ENCODE measurements at places on chromosomes 5 and 9. TPM values are rescaled to one million over a fixed set of nuclear protein-coding genes. Genes with fewer than 3 reads are reported as not detected.
A peak's percentile ranks its signal among the peaks of the same experiment; 100 is the strongest.

PGM5 gene
- not detected for total RNA-seq

SLC36A3 gene
- not detected for total RNA-seq

INSL4 gene
- total RNA-seq, result not detected

ZNF462 gene
- total RNA-seq, result 7.1 TPM

SPINK13 gene
- total RNA-seq, result 0.14 TPM

MEF2C gene
- total RNA-seq, result 0.24 TPM

TSSK1B gene
- not detected for total RNA-seq

CDHR2 gene
- total RNA-seq, result 0.23 TPM

AK3 gene
- total RNA-seq, result 16.9 TPM

SHOC1 gene
- not detected for total RNA-seq

GRCh38 chr9:104608336-104608735, 2.9 kb upstream of the OR13C2 start:
- DNase-seq, result no peak

- no peak for DNase-seq
Observed at GRCh38 chr9:69307446-69308205, 17.4 kb upstream of the ENTREP1 start.

DNA sequence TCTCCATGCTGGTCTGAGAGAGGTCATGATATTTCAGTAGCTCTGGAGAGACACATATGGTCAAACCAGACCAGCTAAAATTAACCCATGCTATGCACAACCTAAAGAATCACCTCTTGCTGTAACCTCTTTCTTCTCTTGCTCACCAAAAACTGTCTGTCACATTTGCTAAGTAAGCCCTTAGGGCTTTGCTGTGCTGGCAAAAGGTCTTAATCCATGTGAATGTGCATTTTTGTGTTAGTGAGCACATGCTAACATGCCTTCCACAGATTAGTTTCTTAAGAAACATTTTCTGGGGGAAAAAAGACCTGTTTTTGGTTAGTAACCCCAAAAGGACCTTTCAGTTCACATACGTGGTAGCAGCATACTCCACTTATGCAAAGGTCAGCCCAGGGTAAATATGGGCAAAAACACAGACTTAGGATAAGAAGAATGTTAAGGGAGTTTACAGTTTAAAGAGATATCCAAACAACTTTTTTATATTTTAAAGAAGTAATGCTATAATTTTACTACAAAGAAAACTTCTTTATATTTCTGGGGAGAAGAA, 124.2 kb upstream of the CCDC152 start:
- DNase-seq, result no peak

DNA sequence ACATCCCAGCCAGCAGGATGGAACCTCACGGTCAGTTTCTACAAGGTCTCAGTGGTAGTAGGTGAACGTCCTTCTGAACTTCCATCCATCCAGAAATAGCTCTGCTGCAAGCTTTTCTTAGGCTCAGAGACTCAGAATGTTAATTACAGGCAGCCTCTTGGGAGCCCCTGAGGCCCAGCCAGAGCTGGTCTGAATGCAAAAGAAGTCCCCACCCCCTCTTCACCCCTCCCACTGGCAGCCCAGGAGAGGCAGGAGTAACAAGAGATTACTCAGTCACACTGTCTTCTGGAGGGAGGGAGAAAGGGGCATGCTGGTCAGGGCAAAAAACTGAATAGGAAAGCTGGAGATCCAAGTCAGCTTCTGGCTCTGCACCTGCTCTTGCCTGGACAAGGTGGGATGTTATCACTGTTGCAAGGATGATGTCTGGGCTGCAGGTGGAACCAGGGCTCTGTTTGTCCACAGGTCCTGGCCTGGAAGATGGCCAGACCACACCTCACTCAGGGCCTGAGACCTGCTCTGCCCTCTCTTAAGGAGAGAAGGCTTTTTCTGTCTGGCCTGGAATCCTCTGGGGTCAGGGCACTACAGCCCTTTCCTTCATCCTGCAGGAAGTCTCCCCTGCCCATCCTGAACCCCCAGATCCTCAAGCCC, 9.1 kb downstream of the ENHO start:
- no peak for DNase-seq

DNA sequence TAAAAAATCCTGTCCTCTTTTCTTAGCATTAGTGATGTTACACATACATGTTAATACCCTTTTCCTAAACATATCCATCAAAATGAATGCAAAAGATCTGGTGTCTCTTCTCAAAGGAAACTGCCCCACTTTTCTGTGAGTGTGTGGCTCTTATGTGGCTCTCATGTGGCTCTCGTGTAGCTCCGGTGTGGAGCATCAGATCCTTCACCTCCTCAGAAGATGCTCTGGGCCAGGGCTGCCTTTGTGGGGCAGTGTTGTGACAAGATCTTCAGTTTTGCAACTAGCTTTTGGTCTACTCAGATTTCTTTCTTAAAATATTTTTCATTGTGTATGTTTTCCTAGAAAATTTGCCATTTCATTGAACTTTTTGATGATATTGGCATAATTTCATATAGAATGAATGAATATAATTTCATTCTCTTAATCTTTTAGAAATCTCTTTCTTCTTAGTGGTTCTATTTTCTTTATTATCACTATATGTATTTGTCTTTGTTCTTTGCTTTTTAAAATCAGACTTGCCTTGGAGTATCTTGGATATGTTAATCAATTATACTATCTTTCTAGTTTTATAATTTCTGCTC, 19.4 kb downstream of the GARNL3 start:
- DNase-seq, result peak; percentile 8

DNA sequence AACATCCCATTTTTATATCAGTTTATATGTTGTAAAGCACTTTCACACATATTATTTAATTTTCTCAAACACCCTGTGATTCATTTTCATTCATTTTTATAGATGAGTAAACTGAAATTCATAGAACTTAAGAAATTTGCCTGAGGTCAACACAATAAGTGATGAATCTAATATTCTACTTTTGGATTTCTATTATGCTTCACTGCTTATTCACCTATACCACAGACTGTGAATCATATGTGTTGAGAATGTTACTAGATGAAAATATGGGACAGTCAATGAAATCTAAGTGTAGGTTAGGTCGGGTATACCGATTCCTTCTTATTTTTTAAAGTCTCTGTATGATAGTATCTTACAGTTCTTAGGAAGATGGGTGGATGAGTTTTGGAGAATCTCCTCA, 24.8 kb downstream of the CDC37L1 start:
- no peak for DNase-seq

DNA sequence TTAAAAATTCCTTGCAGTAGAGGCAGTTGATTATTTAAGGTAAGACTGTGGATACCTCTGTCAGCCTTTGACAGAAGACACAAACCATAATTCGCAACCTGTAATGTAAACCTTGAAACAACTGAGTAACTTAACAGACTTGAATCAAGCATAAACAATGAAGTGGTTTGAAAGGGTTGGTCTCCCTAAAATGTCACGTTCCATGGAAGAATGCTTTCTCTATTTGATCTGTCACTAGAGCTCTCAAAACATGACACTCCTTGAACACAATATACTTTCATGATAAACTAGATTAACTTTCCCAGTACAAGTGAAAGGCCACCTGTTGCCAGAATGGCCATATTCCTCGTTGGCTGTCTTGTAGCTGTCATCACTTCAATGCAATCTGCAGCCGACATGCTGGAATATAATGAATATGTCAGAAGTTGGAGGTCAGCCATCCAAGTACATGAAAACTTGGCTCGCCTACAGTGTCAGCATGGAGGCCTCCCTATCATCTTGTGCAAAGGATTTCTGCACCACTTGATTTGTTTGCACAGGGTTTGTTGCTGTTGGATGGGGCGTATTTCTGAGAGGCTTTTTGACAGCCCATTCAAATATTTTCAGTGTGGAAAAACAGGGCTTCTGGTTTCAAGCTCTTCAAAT, 228.0 kb downstream of the TLE4 start:
- DNase-seq, result no peak

GRCh38 chr9:6051511-6051950, 36.1 kb upstream of the RANBP6 start:
- DNase-seq, result no peak

- DNase-seq, result peak; percentile 30
Observed at GRCh38 chr5:14267166-14267838, 124.2 kb downstream of the TRIO start.

DNA sequence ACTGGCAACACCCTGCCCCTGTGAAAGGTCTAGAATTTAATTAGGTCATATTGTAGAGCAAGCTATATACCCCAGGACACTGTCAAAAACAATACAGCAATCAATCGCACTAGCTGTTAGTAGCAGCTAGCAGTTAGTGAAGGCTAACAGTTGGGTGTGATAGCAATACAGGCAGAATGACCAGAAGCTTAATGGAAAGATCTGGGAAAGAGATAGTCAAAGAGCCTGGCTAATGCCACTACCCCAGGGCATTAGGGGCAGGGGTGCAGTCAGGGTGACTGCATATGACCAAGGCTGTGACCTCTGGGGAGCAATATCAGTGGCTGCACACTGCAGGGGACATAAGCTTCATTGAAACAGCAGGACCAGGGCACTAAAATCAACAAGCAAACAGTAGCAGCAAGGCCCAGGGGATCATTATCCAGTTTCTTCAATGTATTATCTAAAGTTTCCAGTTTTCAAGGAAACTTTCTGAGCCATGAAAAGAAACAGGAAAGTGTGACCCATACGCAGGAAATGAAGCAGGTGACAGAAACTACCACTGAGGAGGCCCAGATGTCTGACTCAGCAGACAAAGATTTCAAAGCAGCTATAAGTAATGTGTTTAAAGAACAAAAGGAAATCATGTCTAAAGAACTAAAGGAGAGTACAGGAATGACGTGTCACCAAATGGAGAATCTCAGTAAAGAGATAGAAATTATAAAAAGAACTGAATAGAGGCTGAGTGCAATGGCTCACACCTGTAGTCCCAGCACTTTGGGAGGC, 82.4 kb downstream of the ZNF354C start:
- no peak for DNase-seq

GRCh38 chr5:1174122-1174936, 27.1 kb upstream of the SLC6A19 start:
- peak; percentile 73 for DNase-seq

DNA sequence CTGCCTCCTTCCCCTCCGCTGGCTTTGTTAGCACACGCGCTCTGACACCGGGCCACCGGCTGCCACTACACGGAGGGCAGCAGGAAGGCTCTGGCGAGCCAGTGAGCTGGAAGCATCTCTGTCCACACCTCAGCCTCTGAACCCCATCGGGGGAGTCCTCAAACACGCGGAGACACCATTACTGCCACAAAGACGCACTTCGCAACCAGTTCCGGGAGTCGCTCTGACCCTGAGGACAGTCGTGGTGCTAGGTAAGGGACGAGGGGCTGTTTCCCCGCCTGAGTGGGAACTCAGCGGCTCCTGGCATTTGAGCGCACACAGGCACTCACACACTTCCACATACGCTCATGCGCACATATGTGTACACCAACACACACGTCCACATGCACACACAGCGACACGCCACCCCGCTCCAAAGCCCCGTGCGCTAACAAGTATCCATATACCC, 160.0 kb downstream of the C9orf152 start:
- no peak for DNase-seq

DNA sequence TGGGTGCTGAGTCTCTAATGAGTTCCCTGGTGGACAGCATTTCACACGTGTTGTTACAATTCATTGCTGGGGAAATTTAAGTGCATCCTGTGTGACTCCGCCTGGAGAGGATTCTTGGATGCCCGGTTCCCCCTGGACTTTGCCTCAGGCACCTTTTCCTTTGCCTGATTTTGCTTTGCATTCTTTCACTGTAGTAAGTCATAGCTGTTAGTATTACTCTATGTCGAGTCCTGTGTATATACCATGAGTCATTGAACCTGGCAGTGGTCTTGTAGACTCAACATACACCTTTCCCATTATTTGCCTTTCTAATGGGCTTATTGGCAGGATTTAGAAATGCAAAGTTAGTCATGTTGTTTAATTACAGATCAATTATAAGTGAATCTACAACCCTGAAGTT, 81.9 kb upstream of the DHFR start:
- no peak for DNase-seq

- no peak for DNase-seq
Observed at GRCh38 chr9:121699571-121700164, 48.2 kb downstream of the DAB2IP start.

DNA sequence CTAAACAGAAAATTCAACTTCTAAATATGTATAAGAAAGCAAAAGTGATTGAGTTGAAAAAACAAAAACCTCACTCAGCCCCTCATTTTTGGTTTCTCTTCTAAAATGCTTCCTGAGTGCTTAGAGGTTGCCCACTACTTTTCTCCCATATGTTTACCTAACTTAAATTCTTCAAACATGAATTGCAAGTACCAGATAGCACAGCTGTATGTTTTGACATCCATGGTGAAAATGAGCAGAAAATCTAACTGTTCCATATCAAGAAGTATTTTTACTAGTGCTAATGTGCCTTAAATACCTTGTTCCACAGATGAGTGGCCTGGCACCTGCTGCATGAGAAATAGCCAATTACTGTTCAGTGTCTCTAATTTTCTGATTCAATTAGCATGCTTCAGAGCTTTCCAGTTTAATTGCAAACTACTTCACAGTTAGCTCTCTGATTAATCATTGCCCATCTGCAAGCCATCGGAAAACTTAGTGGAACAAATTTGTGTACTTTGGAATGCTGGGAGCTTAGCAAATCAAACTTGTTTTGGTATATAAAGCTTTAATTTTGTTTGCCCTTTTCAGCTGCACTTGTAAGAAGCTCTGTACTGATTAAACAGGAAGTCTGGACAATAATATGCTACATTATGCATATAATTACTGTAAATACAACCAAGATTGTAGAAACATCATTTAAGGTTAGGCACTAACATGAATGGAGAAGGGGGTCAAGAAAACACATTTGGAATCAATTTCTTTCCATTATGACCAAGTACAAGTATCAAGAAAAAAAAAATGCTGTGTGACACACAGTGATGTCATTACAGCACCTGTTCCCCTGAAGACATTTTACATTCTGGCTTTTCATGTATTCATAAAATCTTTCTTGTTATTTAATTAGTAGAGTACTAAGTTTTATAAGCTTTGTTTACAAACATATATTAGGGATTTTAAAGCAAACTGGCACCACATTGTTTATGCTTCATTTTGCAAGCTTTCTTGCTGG, 65.6 kb downstream of the POU5F2 start:
- DNase-seq, result no peak

DNA sequence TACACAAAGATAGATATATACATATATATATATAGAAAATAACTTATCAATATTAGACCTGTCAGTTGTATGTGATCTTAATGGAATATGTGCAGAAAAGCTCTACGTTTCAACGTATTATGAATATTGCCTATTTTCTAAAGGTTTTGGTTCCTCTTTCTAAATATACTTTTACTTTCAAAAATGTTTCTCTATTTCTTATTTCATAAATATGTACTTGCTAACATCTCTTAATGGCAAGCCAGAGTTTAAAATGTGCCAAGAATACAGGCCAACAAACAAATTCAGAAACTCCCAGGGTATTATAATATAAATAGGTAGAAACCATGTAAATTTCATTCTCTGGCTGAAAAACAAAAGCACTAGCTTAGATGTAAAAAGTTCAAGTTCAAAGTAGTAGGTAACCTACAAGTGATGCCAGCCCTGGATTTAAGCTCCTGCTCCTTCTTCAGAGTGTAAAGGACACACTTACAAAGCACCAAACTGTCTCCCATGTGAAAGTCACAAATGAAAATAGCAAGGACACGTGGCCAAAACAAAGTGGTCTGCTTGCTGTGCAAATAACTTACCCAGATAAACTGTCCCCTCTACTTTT, 685.1 kb upstream of the DMAC1 start:
- DNase-seq, result no peak

Measured in Caki2 (cell line).